ENCODE measurements at places on chromosomes 1 and 21.
A peak's percentile ranks its signal among the peaks of the same experiment; 100 is the strongest.

DNA sequence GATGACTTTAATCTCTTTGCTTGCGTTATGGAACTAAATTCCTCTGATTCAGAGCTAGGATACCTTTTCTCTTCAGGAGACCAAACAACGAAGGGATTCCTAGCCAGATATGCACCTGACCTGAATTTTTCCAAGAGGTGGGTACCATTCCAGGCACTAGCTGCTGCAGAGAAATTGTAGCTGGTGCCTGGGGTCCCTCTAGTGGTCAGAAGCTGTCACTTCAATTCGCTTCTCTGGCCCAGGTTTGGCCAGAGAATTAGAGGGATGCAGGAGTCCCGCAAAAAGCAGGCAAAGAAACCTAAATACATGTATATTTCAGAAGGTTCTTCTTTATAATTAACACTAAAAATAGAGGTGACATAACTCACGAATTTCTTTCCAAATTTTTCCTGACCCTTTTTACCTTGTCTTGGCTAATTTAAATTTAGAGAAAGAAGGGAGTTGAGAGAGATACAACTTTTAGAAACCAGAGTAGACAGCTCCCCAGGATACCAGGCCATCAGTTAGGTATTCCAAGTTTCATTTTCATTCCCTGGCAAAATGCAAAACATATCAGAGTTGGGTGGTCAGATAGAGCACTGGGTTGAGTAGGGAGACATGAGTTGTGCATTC, 9.6 kb downstream of the ACKR1 start:
- peak; percentile 75 for DNase-seq

DNA sequence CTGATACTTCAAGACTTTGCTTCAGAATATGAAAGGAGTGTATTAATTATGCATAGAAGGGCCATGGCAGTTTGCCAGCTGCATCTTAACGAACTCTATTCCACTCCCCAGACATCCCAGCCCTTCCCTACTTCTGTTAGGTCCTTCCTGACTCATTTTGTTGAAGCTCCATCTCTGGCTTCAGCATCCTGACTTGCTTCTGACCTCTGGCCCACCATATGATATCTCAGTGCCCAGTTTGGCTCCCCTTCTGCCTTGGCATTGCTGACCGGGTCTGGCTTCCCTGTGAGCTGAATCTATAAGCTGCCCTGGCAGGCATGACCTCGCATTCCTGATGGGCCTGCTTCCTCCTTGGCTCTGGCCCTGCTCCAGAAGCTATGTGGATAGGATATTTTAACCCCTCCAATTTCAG, 27.6 kb upstream of the ARHGAP29 start:
- no peak for DNase-seq

- DNase-seq, result no peak
Measured at GRCh38 chr1:100710906-100711682, 8.4 kb upstream of the VCAM1 start.

DNA sequence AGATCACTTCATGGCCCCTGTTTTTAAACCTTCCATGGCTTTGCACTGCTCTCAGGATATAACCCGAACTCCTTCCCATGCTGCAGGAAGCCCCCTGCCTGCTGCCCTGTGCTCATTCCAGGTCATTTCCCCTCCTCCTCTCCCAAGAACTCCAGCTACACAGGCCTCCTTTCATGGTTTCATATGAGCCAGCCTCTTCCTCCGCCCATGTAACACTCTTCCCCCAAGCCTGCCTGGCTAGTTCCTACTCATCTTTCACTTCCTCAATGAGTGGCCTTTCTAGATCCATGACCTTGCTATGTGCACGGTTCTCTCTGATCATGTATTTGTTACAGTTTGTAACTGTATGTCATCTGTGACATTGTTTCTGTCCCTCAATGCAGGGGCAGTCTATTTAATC, 3.1 kb upstream of the NCF2 start:
- peak; percentile 12 for DNase-seq

GRCh38 chr1:119660253-119661083, 12.4 kb upstream of the ZNF697 start:
- no peak for DNase-seq

DNA sequence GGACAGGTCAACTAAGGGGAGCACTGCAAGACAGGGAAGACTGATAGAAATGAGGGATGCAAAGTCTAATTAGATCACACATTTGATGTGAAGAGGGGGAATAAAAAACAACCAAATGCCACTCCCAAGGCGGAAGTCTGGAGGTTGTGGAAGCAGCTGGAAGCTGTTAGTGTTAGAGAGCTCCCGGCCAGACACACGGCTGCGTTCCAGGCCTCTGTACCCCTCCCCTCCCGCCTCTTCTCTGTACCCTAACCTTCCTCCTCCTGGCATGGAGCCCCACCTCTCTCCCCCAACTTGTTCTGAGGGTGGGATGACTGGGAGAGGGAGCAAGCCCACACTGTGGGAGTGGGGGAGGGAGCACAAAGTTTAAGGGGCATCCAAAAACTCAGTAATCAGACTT, 67.0 kb downstream of the PLEKHA6 start:
- DNase-seq, result no peak

DNA sequence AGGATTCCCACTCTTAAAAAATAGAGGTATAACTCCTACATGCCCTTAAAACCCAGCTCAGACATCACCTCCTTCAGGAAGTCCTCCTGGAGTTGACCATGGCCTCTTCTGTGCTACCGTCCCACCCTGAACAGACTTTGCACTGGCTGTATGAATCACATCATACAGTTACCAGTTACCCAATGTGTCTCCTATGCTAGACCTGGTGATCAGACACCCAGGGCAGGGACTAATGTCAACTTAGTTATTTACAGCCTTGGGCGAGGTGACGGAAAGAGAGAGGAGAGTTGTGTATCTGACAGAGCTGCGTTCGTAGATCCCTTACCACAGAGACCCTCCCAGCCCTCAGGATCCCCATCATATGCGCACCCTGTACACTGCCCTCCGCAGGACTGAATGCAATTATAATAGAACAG, 72.7 kb downstream of the SLC66A1 start:
- no peak for DNase-seq

DNA sequence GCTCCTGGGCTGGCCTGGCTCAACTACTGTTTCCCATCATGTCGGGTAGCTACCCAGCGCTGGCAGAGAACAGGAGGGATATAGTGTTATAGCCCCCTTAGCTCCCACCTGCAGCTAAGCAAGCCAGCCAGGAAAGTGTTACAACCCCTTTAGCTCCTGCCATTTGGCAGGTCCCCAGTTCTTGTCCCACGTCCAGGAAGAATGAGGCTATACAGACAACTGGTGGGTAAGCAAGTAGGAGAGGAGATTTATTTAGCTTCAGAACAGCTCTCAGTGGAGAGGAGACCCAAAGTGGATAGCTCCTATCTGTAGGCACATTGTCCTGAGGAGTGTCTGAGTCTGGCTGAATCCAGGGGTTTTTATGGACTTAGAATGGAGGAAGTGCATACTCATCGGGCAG, 741.1 kb upstream of the B3GALT2 start:
- DNase-seq, result no peak

GRCh38 chr1:236786453-236786852, 8.6 kb upstream of the MTR start:
- DNase-seq, result no peak

- DNase-seq, result no peak
Measured at GRCh38 chr1:58898739-58899586, 115.1 kb upstream of the JUN start.

GRCh38 chr21:45405271-45405818, 380 bp downstream of the COL18A1 start:
- no peak for DNase-seq

- DNase-seq, result peak; percentile 10
Measured at GRCh38 chr1:2014741-2015735, 4.1 kb upstream of the GABRD start.

DNA sequence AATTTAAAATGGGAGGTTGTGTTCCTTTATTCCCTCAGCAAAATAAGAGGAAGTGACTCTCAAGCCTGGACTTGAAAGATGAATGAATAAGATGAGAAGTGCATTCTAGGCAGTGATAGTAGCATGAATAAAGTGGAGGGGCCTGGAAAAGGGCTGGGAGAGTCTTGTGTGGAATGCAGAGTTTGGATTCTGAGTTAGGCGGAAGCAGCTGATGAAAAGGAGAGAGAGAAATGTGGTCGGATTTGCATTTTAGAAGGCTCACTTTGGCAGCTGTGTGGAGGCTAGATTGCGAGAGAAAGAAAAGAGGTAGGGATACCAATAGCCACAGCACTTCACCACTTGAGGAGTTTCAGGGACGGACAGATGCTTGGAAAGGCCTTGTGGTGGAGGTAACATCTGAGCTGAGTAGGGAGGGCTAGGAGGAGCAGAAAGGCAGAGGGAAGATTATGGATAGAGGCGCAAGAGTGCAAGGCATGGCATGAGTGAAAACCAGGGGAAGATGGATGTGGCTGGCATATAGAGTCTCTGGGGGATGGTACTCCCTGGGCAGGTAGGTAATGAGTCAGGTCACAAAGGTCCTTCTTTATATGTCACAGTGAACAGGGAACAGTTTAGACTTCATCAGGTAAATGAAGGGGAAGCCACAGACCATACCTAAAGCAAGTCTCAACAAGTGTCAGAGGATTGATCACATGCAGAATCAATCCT, 59.6 kb downstream of the ST3GAL3 start:
- DNase-seq, result peak; percentile 23

GRCh38 chr1:20224546-20224945, 38.2 kb upstream of the PLA2G2C start:
- peak; percentile 46 for DNase-seq

- DNase-seq, result peak; percentile 22
Measured at GRCh38 chr1:70504176-70504820, 93.2 kb downstream of the CTH start.

DNA sequence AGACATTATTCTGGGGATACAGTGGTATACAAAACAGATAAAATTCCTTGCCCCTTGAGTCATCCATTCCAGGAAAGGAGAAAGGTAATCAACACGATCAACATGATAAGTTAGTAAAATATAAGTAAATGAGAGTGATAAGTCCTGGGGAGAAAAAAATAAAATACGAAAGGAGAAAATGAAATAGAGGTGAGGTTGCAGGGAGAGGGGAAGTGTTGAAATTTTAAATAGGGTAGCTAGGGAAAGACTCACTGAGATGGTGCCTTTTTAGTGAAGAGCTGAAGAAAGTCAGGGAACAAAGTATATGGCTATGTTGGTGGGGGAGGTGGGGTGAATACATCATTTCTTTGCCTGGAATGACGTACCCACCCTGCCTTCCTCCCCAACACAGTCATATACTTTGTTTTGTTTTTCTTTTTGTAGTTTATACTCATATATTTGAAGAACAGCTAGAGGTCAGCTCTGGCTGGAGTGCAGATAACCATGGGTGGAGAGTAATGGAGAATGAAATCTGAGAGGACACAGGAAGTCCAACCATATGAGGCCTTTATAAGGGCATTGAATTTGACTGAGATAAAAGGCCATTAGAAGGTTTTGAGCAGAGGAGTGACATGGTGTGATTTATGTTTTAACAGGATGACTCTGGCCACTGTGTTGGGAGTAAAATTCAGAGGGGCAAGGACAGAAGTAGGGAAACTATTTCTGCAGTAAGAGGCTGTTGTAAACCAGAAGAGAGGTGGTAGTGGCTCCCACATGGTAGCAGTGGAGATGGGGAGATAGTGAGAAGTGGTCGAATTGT, 54.8 kb downstream of the OSBPL9 start:
- DNase-seq, result no peak

- no peak for DNase-seq
Measured at GRCh38 chr1:245188403-245188802, 33.6 kb downstream of the KIF26B start.

GRCh38 chr1:207959141-207959825, 48.4 kb upstream of the CD34 start:
- DNase-seq, result peak; percentile 68

DNA sequence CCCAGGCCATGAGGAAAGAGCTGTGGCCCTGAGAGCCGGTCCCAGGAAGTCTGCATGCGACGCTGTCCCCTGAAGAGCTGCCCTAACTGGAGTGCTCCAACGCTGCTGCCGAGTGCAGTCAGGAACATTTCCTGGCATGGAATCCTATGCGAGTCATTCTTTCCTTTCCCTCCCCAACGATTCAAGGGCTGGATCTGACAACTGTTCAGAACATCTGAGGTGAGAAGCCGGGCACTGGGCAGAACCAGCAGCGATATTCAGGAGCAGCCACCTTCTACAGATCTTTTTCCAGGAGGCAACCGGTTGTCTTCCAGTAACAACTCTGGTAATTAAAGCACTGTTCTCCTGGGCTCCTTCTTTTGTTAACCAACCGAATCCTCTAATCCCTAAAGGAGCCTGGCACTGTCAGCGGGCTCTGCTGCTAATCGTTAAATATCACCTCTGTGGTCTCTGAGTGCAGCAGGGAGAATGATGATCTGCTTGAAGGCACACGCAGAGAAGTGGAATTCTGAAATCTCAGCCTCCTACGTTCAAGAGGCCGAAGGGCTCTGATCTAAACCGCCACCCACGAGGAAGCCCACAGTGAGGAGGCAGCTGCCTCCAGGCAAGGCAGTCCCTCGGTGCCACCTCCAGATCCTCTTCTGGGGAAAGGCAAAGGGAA, 55.8 kb downstream of the SLC45A1 start:
- DNase-seq, result peak; percentile 83

- no peak for DNase-seq
Measured at GRCh38 chr1:160862203-160863060, at the start of gene CD244. CD244 (minus strand) TSS chr1:160862887; CDS start chr1:160862677, 210 bp downstream.

DNA sequence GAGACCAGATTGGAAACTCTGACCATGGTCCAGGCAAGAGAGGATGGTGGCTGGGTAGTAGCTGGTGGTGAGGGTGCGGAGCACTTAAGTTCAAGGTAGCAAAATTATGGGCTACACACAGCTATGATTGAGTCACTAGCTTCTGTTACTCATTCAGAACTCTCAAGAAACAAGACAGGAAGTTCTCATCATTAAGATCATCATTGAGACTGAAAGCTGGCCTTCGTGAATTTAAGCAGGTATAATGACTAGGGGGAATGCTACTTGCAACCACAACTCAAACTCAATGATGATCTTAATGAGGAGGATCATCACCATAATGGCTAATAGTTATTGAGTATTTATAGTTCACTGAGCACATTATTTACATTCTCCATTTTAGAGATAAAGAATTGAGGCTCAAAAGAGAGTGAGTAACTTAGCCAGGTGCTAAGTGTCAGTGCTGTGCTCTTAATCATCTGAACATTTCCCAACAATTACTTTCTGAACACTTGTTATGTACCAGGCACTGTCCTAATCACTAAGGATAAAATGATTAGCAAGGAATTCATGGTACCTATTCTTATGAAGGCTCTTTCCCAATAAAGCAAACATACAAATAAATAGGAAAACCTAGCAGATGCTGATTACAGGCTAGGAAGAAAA, 286.3 kb upstream of the C1orf105 start:
- DNase-seq, result no peak

GRCh38 chr1:110928191-110928590, 35.5 kb downstream of the LRIF1 start:
- DNase-seq, result no peak

GRCh38 chr1:225766967-225767633, 10.5 kb upstream of the SRP9 start:
- DNase-seq, result peak; percentile 49

DNA sequence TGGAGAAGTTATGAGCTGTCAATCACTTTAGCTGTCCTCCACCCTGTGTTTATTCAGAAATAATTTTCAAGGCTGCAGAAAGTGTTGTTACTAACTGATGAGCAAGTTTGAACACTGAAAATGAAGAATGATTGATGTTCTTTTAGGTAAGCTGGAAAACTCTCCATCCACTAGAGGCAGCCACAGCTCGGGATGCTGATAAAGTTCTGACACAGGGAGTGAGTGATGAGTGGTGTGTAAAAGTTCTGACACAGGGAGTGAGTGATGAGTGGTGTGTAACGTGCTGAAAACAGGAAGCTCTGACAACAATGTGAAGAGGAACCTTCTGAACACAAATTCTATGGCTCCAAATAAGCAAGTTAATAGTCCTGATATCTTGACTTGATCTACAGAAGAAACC, 197.5 kb upstream of the PTBP2 start:
- DNase-seq, result no peak

All from eye (tissue), 1 donor.